ENCODE measurements at places on chromosomes 2 and 18.

DNA sequence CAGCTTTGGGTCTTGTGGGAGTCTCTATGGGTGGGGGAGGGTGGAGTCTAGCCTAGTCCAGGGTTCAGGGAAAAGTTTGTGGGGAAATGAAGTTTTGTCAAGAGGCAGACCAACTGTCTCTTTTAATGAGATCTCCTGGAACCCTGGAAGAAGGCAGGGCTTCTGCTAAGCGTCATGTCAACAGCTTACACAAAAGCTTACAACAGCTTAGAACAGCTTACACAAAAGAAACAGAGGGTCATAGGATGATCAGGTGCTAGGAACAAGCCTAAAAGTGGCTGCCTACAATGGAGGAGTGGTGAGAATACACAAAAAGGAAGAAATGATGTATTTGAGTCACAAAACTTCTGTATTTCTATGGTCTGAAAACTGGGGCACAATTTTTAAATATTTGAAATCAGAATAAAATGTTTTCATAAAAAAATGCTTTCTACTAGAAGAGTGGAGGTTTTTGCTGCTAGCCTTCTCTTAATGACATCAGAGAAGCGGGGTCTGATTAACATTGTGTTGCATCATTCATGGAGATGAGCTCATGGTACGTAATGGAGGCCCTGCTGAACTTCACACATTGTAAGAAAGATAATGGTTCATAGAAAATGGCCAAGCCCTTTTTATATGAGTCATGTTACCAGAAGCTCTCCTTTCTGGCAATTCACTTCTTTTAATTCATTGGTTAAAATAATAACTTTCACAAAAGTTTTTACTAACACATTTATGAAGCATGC, 351.0 kb downstream of the PIK3C3 start:
- DNase-seq, result no peak

DNA sequence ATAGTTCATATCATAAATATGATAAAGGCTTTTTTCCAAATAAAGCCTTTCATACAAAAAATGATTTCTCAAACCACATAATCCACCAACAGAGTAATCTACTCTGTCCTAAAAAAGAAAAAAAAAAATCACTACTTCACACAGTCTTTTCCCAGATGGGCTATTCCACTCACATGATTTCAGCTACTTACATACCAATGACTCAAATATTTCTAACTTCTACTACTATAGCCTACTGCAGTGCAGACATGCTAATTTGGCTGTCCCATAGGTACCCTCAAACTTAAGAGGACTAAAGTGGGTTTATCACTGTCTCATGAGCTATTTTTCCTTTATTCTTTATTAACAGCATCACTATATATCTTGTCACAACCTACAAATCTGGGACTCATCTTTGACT, 57.4 kb downstream of the SLC66A3 start:
- no peak for DNase-seq

DNA sequence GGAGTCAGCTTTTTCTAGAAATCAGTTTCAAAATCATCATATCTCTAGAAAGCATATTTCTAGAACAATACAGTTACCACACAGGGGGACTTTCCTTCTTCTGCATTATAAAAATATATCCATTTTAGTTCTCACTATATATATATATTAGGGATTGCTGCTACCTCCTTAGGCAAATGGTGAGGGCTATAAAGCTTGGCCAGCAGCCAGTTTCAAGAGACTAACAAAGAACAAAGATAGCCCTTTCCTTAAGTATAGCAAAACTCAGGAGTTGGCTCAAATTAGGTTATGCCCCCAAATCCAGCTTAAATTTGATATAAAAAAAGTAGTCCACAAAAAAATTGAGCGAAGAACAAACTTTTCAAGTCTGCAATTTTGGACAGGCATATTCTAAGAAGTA, 70.0 kb downstream of the EIF2AK3 start:
- no peak for DNase-seq

- no peak for DNase-seq
Observed at GRCh38 chr18:59988098-59988706, 88.4 kb downstream of the PMAIP1 start.

DNA sequence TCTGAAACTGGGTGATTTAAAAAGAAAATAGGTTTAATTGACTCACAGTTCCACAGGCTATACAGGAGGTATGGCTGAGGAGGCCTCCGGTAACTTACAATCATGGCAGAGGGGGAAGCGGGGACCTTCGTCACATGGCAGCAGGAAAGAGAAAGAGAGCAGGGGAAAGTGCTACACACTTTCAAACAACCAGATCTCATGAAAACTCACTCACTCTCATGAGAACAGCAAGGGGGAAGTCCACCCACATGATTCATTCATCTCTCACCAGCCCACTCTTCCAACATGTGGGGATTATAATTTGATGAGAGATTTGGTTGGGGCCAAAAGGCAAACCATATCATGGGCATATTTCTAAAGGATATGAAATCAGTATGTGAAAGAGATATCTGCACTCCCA, 12.0 kb upstream of the ARHGAP15 start:
- no peak for DNase-seq

- no peak for DNase-seq
Observed at GRCh38 chr18:58314284-58314683, 270.3 kb downstream of the NEDD4L start.

- DNase-seq, result no peak
Observed at GRCh38 chr2:96092951-96093350, 23.4 kb downstream of the ADRA2B start.

DNA sequence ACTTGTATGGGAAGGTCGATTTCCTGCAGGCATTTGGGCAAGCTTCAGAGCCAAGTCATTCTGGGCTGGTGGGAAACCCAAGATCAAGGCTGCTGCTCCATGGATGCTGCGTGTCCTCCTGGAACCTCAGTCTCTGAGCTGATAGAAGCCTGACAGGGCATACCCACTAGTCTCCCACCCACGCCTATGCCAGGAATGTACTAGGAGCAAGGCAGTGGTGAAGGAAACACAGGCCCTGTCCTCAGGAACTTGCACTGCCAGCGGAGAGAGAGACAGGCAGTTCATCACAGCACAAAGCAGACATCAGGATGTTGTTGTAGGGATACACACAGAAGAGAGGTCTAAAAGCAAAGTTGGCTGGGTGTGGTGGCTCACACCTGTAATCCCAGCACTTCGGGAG, 84.2 kb downstream of the PLB1 start:
- no peak for DNase-seq

- DNase-seq, result no peak
Observed at GRCh38 chr18:75977081-75977480, 518.0 kb downstream of the ZNF516 start.

- DNase-seq, result no peak
Observed at GRCh38 chr2:188512456-188512855, 220.8 kb downstream of the GULP1 start.

GRCh38 chr2:30236591-30237238, 5.4 kb downstream of the LBH start:
- no peak for DNase-seq

GRCh38 chr2:57402755-57403154, 643.9 kb upstream of the VRK2 start:
- no peak for DNase-seq

DNA sequence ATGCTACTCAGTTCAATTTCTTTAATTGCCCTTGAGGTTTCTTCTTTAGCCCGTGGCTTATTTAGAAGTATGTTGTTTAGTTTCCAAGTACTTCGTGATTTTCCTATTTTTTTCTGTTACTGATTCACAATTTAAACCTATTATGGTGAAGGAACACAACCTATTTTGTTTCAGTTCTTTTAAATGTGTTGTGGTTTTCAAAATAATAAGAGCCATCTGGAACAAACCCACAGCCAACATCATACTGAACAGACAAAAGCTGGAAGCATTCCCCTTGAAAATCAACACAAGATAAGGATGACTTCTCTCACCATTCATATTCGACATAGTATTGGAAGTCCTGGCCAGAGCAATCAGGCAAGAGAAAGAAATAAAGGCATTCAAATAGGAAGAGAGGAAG, 155.2 kb downstream of the GALNT1 start:
- no peak for DNase-seq

DNA sequence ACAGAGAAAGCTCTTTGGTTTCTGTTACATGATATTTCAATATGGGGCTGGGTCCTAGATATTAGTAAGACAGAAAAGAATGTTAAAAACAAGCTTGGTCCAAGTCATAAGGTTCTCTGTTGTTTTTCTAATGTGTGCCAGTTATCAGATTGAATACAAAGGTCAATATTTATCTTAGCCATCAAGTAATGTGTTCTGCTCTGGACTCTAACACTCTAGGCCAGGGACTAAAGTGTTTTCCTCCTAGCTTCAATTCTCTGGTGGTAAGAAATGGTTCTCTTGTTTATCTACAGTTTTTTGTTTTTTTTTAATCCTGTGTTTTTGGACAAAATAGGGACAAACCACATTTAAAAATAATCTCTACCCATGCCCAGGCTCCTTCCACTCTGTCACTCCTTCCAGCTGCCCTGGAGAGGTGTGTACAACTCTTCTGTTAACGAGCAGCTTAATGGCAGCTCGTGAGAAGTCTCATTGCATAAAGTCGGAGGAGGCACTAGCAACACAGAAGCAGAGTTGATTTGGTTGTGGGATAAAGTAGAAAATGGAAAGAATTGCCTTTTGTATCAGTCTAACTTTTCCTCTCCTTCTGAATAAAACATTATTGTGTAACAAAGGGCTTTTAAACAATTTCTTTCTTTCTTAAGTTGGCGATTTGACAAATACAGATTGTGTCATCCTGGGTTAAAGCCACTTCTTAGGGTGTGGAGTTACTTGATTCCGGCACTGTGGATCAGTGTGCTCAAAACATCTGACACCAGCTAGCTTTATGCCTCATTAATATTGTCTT, 8.0 kb upstream of the SESTD1 start:
- no peak for DNase-seq

DNA sequence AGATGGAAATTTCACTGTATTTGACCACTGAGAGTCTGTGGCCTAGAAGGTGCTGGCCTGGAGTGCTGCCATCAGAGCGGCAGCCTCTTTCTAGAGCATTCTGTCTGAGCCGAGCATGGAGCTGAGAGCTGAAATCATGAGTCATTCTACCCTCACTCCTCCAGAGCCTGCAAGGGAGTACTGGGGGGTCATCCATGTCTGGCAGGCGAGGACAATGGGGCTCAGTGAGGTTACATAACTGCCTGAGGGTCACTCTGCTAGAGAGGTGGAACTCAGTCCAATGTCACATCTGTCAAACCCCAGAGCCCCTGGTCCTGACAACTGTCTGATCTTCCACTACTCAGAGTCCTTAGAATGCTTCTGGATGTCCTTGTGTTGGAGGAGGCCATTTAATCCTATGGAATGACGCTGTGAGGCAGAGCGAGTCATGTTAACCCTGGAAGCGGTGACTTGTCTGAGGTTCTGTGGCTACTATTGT, 65.3 kb downstream of the HAUS1 start:
- no peak for DNase-seq

GRCh38 chr2:177281400-177282180, 17.1 kb upstream of the NFE2L2 start:
- no peak for DNase-seq

DNA sequence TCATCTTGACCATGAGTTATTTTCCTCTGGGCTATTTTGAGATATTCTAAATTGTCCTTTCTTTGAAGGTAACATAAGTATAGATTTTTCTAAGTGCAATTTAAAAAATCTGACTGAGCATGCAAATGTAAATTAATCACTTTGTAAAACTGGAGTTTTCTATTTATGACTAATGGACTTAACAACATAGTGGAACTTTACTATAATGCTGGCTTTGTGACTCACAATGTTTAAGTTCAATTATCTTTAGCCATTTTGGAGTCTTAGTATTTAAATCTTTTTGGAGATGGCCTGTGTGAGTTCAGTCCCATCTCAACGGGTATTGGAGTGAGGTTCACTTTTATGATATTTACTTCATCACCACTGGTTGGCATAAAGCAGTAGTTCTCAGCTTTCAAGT, 35.2 kb upstream of the NOSTRIN start:
- DNase-seq, result no peak

DNA sequence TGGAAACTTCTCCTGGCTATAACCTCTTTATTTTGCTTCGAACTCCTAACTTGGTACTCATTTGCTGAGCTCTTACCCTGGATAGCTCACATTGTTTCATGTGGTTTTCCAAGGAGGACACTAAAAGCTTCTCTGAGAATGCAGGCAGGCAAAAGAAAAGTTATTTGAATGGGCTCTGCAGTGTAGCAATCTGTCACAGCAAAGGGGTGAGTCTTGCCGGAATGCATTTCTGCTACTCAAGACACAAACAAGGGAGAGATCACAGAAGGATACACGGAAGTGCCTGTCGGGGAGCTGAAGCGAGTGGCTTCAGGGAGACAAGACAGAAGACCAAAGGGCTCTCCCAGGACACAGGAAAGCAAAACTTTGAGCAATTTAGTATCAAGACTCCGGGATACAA, 265.4 kb downstream of the SS18 start:
- DNase-seq, result no peak

- DNase-seq, result no peak
Observed at GRCh38 chr18:57430079-57431001, 4.8 kb upstream of the ONECUT2 start.

DNA sequence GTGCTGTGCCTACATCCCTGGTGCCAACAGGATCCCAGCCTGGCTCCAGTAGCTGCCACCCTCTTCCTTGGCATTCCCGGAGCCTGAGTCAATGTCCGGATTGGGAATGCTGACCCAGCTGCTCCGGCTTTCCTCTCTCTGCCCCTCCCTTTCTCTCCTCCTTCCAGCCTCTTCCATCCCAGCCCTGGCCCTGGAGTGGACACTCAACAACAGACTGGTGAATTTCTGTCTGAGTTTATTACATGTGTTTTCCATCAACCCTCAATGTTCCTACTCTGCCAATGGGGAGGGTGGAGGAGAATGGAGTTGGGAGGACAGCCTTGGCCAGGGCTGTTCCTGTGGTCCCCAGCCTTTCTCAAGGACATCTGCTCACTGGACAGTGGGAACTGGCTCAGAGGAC, 917 bp upstream of the PRKAG3 start:
- DNase-seq, result no peak

GRCh38 chr18:25446972-25447371, 95.0 kb upstream of the ZNF521 start:
- no peak for DNase-seq

DNA sequence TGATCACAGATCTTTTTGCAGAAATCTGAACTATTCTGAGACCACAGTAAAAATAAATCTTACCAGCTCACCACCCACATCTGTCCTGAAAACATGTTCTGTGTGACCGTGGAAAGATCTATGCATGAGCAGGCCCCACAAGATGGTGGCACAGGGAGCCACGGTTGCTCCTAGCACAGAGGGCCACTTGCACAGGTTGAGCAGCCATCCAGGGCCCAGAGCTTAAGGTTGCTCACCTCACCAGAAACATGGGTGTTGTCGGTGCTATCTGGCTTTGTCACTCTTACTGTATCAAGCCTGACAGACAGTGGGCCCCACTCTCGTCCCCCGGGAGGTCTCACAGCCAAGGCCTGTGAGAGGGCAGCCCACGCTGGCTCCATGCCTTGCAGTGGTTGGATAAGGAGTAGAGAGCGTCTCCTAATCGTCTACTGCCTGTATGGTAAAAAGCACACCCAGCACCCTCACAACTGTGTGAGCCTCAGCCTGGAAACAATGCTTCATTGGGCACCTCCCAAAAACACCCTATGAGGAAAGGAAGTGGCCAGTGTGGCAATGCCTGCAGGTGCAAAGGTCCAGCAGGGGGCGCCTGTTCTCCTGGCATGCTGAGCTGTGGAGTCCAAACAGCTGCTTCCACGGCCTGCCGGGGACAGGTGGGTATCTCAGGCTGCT, 19.6 kb downstream of the TUBB6 start:
- DNase-seq, result peak; percentile 61

Measured in stimulated activated CD8-positive, alpha-beta memory T cell treated with anti-CD3 and anti-CD28 coated beads, Interleukin-15, amount 100 ng/mL, for 48 hours (primary cell).